NCI-H526 treated with DMSO at 0.1 percent for 48 hours (cell line): ENCODE measurements at places on chromosomes 2 and 18.

GRCh38 chr2:69306393-69306821 is 80.6 kb downstream of the GFPT1 start:
- no peak for DNase-seq

DNA sequence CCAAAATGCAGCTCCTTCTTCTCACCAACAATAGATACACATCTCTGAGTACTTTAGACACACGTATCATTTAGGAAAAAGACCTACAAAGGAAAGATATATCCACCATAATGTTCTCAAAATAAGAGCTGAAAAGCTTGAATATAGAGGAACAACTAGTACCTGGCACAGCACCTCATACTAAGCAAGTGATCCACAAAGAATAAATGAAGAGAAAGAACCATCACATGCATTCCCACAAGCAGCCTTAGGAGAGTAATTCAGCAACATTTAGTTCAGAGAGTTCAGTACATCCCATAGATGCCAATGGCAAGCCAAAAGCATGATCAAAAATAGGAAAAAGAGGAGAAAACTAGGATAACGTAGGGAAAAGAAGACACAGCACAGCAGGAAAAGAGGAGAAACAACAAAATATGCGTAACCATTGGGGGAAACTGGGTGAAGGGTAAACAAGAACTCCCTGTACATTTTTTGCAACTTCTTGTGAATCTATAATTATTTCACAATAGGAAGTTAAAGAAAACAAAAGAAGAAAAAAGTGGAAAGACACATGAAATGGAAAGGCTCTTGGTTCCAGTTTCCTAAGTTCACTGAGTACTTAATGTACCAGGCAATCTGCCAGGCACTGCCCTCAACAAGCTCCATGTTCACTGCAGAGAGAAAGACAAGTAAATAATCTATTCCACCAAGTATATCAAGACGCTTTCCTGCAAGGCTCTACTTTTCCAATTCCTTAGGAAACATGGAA is 22.3 kb downstream of the CLASP1 start:
- no peak for DNase-seq

GRCh38 chr2:47907039-47907781 is 912 bp upstream of the FBXO11 start:
- no peak for DNase-seq

- no peak for DNase-seq
Observed at GRCh38 chr2:19801367-19802080, 100.3 kb downstream of the TTC32 start.

- no peak for DNase-seq
Observed at GRCh38 chr2:2570360-2570759, 239.3 kb upstream of the MYT1L start.

GRCh38 chr2:237207646-237208045 is 122.0 kb downstream of the COPS8 start:
- DNase-seq: no peak

DNA sequence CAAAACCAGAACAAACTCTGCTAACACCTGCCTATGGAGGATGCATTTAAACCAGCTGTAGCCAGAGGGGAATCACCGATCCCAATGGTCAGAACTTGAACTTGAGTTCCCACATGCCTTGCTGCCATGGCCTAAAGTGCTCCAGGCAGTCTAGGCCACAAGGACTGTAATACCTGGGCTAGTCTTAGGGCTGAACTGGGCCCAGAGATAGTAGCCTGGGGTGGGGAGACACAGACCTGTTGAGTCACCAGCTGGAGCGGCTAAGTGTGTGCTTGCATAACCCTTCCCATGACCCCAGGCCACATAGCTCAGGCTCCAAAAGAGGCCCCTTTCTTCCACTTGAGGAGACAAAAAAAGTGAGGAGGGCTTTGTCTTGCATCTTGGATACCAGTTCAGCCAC is 515.0 kb upstream of the DDX18 start:
- DNase-seq: no peak
